Fibroblast of the aortic adventitia (primary cell): ENCODE measurements at places on chromosomes 7 and 10. TPM values are rescaled to one million over a fixed set of nuclear protein-coding genes. Genes with fewer than 3 reads are reported as not detected.

C10orf62 gene
- total RNA-seq: not detected in 2 replicates

DNA sequence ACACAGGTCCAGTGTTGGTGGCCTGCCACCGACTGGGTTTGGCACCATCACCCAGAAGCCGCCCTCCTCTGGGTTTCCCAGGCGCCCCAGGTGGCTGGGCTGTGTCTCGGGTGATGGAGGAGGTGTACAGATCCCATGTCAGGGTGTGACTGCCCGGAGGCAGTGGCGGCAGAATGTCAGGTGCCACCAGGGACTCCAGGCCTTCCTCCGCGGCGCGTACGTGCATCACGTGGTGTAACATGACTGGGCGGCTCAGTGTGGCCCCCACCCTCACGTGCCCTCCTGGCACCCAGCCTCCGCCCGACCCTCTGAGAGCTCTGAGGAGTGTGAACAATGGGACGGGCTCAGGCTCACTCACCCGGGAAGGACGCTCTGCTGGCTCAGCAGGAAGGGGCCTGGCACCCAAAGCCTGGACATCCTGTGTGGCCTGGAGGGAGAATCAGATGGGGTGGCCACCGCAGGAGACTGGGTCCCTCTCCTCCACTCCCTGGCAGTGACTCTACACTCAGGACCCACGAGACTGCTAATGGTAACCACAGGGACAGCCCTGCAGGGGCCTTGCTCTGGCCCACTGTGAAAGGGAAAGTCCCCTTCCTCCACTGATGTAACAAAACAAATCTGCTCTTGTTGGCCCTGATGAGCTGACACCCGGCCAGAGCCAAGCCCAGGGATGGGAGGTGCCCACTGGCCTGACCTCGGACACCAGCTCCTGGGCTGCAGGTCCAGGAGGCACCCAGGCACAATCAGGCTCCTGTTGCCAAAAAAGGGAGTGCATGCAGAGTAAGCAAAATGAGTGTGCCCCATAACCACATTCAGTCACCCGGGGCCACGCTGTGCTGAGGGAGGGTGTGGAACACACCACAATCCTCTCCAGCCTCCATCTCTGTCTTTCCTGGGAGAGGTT lies 164.8 kb downstream of the PRKAG2 start:
- no peak for DNase-seq

GRCh38 chr7:44461387-44461786 lies 29.1 kb downstream of the NUDCD3 start:
- peak; percentile 47 for DNase-seq

DNA sequence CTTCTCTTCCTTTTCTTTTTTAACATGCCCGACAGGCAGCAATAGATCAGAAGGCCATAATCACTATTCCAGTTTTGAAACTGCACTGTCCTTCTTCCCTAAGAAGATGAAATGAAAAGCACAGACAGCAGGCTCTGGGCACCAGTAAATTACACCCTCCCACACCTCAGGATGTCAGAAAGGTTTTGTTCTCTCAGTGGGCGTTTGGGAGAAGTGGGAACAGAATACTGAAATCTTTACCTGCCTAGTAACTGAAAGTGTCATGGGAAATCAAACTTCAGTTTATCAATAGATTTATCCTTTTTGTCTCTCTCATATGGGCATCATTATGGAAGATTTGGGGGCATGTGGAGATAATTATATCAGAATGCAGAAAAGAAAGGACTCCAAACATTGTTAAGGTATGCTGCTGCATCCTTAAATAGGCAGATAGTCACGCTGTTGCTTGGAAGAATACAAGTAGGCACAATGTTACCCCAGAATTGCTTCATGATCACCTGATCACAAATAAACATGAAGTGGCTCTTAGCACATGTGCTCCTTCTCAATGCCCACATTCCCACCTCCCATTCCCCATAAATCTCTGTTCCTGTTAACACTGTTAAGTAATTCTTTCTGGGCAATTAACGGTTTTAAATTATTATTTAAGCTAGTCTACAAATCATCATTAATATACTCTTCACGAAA lies 113.3 kb downstream of the DOCK4 start:
- no peak for DNase-seq

- peak; percentile 15 for DNase-seq
Measured at GRCh38 chr10:102384053-102384452, 11.5 kb upstream of the NFKB2 start.

OR9A2 gene
- total RNA-seq: not detected in 2 replicates

- DNase-seq: peak; percentile 78
Measured at GRCh38 chr7:133434246-133434865, 181.5 kb downstream of the EXOC4 start.

GRID1 gene
- not detected in 2 replicates for total RNA-seq

DNA sequence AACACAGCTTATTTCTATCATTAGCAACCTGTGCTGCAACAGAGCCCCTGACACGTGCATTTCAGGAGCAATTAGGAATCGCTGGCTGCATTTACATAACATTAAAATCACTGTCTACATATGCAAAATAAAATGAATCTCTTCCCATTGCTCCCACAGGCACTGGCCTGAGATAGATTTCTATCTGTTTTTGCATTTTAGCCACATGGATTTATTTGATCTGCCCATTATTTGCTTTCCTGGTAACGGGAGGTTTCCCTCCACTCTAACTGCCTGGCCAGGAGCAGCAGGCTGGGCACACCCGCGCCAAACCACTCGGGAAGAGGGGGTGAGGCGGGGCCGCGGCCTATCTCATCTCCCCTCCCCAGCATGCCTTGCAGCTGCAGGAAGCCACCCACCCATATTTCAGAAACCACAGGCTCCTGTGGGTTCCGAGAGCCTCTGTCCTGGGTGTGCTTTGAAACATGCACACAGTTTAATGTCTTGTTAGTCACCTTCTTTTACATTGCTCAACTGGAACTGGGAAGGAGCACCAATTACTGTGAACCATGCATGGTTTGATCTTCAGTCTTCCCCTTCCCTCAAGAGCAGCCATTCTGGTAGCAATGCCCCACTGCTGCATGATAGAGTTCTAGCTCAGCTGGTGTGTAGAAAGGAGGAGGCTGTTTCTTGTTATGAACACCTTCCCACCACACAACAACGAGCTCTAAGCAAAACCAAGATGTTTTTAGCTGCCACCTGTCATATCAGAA lies 37.7 kb upstream of the IKZF1 start:
- DNase-seq: no peak

- no peak for DNase-seq
Measured at GRCh38 chr10:125344573-125345171, 184.3 kb upstream of the CTBP2 start.

DNA sequence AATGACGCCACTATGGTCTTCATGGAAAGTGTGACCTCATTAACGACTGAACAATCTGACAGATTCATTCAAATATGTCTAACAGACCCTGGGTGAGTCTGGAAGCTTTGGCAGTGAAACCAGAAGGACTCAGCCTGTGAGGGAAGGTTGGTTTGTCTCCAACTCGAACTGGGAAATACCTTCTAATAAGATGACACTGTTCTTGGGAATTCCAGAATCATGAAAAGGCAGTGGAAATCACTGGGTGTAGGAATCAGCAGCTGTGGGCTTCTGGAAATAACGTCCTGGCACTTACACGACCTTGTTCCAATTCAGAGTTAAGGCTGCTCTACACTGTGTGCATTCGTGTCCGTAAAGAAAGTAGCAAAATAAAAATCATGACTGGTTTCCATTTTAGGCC lies 75.1 kb downstream of the DGKI start:
- peak; percentile 84 for DNase-seq

DNA sequence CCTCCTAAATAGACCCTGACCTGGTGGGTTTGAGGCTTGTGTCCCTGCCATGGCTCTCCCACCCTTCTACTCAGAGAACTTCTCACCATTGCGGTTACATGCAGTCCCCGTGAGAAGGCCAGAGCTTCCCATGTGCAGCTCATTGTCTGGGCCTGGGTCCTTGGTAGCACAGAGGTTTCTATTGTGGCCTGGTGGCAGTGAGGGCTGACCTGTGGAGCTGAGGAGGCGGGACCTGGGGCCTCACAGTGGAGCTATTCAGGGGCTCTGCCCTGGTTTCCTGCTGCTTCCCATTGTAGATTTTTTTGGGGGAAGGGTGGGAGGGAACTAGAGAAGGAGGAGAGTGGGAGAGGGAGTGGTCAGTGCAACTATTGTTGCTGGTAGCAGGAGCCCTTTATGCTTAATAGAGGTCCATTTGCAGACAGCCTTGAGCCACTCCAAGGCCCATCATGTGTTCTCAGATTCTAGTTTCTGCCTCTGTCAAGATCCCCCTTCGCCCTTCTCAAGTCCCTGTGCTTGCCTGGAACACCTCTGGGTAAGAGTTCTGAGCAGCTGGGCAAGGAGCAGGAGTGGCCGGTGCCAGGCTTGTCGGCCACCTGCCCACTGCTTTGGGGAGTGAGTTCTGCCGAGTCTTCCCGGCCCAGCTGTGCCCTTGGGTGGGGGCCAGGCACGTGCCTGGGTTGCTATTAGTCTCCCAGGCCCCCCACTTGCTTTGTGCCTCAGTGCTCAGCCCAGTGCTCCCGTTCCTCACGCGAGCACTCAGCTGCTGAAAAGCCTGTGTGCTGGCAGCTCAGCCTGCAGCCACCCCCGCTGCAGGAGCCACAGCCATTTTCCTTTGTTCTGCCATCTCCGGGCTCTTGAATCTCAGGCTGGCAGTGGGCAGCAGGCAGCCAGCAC lies 10.7 kb downstream of the TSPAN14 start:
- no peak for DNase-seq

DNA sequence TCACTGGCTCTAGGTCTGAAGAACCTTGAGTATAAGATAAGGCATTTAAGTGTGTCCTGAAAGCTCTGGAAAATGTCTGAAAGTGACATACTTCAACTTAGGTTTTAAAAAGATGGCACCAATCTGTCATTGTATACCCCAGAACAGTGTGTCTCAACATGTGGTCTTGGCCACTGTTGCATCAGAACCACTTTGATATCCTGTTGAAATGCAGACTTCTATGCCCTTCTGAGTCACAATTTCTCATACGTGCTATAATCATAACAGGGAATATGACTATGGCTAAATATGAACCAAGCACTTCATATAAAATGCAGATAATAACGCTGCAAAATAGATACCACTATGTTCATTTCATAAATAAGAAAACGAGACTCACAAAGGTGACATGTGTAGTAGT lies 38.0 kb upstream of the GPAM start:
- DNase-seq: peak; percentile 35

CPVL gene
- total RNA-seq: 0.54 and 3.2 TPM in 2 replicates

- DNase-seq: no peak
Measured at GRCh38 chr7:113677811-113678210, 241.0 kb downstream of the PPP1R3A start.

HECW1 gene
- 0.82 and 3.6 TPM in 2 replicates for total RNA-seq

DNA sequence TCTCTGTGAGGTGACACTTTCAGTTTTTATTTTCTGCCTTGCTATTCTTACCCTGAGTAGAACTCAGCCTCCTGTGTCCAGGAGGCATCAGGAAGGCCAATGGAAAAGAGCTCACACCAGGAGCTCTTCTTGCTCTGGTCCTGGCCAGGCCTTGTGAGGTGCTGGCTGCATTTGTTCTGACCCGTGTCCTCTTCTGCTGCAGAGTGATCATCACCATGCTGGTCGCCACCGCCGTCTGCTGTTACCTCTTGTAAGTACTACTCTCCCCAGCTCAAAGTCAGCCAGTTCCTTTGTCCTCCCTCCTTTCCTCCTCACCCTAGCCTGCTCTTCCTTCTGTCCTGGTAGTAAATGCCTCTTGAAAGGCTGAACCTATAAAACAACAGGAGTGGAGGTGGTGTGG lies 1.6 kb downstream of the ATP6V0E2 start:
- no peak for DNase-seq

GRCh38 chr7:16428672-16429071 lies 7.3 kb upstream of the CRPPA start:
- DNase-seq: peak; percentile 79

DNA sequence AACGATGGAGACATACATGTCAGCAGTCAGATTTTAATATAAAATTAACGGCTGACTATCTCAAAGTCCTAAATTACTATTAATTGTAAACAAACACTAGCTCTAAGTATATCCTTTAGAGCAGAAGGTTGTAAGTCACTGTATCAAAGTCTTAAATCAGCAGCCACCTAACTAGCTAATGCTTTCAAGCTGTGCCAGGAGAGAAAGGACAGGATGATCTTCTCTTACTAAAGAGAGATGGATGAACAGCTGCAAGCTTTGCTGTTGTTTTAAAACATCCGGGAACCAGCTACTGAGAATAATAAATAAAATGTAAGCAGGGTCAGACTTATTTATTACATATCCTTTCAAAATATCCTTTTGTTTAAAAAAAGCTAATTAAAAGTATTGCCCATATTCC lies 24.0 kb upstream of the ABLIM1 start:
- DNase-seq: no peak

- no peak for DNase-seq
Measured at GRCh38 chr7:127760436-127761031, 108.5 kb downstream of the SND1 start.

DNA sequence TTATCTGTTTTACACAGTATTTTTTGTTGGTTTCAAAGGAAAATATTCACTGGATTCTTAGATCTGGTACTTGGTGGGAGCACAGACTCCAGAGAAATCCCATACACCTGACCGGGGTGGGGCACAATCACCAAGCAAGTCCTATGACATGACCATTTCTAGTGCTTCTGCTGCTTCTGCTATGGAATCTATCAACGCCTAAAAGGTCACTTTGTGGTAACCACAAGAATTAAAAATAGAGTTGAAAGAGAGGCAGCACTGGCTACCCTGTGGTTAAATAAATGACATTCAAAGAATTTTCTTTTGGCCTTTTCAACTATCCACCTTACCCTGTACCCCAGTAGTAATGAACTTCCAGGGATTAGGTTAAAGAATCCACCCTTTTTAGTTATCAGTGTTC lies 329.9 kb upstream of the VWC2 start:
- DNase-seq: no peak

- DNase-seq: no peak
Measured at GRCh38 chr7:12949060-12949931, 261.9 kb downstream of the ARL4A start.

- DNase-seq: no peak
Measured at GRCh38 chr10:86962981-86963310, 4.5 kb downstream of the SNCG start.

- no peak for DNase-seq
Measured at GRCh38 chr7:3949242-3949640, 648.2 kb downstream of the SDK1 start.

- DNase-seq: no peak
Measured at GRCh38 chr7:159227433-159227832, 82.8 kb upstream of the VIPR2 start.

AGFG2 gene
- 10.7 and 19.3 TPM in 2 replicates for total RNA-seq

CPSF4 gene
- 13.1 and 23.3 TPM in 2 replicates for total RNA-seq

DNA sequence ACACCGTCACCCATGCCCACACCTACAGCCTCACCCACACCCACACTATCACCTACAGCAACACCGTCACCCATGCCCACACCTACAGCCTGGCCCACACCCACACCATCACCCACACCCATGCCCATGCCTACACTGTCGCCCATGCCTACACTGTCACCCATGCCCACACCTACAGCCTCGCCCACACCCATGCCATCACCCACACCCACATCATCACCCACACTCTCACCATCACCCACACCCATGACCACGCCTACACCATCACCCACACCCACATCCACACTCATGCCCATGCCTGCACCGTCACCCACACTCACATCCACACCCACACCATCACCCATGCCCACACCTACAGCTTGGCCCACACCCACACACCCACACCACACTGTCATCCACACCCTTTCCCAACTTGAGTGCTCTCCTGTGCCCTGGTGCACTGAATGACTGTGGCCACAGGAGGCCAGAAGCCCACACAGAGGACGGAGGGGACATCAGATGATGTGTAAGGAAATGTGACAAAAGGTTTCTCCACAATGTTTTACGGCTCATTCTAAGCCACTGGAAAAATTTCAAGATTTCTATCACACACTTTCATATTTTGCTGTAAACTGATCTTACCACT lies 153.3 kb downstream of the WDR37 start:
- no peak for DNase-seq

- DNase-seq: no peak
Measured at GRCh38 chr10:64535131-64535867, 1014.1 kb downstream of the REEP3 start.

GRCh38 chr10:34396663-34397062 lies 418.4 kb downstream of the PARD3 start:
- no peak for DNase-seq
